ENCODE measurements at places on chromosomes 16 and 17.
A peak's percentile ranks its signal among the peaks of the same experiment; 100 is the strongest.

DNA sequence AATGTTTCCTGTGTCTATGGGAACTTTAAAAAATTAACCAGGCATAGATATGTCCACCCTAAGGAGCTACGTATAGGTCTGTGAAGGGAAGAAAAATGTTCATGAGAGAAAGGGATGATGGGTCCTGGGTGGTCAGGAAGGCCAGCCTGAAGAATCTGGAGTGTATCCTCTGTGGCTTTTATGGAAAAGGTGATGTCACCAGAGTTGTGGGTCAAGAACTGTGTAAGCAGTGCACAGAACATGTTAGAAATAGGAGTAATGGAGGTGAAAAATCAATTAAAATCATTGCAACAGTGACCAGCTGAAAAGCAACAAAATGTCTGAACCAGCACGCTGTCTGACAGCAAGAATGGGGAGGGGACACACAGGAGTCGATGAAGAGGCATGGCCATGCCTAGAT lies 68.5 kb downstream of the USP31 start:
- DNase-seq = no peak

DNA sequence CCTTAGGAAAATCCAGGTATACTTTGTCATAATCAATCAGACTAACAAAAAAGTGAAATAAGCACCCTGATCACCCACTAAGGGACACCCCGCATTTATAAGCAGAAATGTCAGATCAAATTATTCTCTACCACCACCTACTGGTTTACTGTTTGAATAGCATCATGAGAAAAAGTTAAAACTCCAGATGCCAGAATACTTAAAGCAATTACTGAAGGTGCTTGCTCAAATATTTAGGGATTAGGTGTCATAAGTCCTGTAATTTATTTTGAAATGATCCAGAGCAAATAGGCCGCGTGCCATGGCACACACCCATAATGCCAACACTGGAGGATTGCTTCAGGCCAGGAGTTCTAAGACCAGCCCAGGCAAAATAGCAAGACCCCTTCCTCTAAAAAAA lies 2.3 kb downstream of the TOP2A start:
- DNase-seq = no peak

DNA sequence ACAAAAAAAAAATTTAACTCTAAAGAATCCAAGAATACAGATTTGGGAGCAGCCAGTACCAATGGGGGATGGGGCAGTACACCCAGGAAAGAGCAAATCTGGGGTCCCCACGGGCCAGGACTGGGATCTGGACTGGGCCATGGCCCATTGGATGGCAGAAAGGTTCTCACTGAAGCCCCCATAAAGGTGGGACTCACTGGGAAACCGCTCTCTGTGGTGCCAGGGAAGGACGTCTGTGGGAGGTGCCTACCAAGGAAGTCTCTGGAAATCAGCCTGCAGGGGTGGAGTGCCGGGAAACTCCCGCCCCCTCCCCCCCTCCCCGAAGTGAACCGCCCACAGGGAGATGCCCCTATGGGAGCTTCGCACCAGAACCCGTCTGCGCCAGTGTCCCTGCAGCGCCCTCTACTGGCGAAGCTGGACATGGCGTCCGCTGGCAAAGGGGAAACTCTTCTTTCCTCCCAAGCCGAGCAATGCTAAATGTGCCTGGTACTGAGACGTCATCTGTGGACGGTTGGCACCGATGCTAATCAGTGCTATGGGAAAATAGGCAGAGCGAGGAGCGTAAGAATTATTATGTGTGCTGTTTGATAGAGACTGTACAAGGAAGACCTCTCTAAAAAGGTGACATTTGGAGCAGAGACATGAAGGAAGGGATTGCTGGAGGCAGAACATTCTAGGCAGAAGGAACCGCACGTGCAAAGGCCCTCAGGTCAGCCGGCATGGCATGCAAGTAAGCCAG lies 671.1 kb downstream of the WWOX start:
- DNase-seq = peak; percentile 46

GRCh38 chr16:85370543-85370880 lies 242.6 kb upstream of the GSE1 start:
- no peak for DNase-seq

DNA sequence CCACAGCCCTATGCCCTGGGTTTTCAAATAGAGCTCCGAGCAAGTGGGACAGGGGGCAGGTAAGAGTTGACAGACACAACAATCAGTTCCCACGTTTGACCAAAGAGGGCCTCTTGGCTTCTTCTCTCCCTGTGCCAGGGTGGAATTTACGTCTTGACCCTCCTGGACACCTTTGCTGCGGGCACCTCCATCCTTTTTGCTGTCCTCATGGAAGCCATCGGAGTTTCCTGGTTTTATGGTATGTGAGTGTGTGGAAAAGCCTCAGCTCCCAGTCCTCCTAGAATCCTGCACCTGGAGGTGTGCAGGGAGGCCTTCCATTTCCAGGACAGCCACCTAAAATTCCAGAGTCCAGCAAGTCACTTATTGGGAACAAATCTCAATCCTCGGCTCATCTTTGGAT lies 42.5 kb downstream of the SLC6A2 start:
- no peak for DNase-seq

Data from SHP77 treated with DMSO at 0.1 percent for 48 hours (cell line).